Cortex of kidney (tissue), 1 donor: ENCODE measurements at places on chromosomes 4 and X.

DNA sequence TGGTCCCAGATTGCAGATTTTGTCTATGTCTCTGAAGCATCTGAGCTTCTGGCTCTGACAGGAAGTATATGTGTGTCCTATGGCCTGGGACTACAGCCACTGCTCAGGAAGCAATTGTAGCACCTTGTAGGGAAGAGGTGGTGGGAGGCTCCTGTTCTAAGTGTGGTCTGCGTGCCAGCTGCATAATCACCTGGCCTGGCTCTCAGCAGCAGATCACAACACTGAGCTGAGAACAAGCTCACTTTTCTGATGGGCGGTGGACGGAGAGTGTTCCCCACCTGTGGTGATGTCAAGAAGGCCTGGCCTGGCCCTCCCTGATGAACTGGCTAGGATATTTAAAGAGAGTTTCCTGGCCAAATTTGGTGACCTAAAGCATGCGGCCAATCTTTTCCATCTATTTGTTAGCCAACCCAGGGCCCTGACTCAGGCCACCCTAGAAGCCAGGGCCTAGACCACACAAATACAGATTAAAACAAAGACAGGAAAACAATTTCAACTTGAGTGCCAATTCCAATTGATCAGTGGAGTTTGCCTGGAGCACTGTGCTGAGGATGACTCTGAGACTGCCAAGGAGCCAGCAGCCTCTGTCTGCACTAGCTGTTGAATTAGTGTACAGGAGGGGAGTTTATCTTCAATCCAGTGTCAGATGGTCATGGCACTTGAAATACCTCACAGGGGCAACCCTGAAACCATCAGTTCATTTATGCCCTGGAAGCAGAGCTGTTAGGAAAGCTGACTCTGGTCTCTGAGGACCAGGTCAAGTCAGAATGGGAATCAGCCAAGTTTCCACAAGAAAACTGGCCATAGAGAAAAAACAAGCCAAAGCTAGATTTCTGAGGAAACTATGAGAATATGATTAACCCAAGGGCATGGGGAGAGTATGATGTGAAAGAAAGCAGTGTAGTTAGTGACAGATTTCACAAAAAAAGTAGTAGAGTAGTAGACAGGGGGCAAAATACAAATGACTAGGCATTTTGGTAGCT is 47.4 kb downstream of the PRDM5 start:
- DNase-seq = no peak

DNA sequence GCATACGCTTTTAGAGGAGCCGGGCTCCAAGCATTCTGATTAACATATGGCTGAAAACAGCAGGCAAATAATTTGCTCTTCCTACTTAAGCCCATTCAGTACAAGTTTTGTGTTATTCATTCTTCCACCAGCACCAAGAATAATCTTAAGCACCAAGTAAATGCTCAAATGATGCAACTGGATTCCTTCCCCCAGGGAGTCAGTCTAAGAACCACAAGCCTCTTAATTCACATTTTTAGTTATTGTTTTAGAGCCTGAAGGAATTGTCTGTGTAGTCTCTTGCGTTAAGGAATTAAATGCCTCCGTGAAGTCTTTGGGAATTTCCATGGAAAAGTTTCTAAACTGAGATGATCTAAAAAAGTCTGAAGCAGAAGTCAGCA is 61.5 kb upstream of the MAGEB2 start:
- DNase-seq = no peak

GRCh38 chr4:153204247-153204671 is at the start of gene TRIM2:
Gene TRIM2, plus strand, starts transcription at chr4:153204443. Its CDS starts 88 bp downstream, at chr4:153204531.
- DNase-seq = no peak

- no peak for DNase-seq
Observed at GRCh38 chr4:173763389-173763788, 233.4 kb upstream of the HAND2 start.

DNA sequence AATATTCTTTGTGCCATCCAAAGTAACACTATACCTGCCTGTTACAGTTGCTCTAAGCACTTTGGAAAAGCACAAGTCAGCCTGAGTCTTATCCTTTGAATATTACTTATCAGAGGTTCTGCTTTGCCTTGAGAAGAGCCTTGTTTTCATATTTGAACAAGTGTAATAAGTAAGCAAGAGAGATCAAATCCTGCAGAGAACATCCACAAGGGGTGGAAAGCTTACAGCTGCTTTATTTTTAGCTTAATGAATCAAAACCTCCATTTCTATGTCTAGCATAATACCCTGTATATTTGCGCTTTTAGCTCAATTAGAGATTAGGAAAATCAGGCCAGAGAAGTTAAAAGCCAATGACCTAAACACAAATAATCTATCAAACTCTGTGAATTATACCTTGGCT is 139.8 kb downstream of the CDS1 start:
- DNase-seq = no peak

DNA sequence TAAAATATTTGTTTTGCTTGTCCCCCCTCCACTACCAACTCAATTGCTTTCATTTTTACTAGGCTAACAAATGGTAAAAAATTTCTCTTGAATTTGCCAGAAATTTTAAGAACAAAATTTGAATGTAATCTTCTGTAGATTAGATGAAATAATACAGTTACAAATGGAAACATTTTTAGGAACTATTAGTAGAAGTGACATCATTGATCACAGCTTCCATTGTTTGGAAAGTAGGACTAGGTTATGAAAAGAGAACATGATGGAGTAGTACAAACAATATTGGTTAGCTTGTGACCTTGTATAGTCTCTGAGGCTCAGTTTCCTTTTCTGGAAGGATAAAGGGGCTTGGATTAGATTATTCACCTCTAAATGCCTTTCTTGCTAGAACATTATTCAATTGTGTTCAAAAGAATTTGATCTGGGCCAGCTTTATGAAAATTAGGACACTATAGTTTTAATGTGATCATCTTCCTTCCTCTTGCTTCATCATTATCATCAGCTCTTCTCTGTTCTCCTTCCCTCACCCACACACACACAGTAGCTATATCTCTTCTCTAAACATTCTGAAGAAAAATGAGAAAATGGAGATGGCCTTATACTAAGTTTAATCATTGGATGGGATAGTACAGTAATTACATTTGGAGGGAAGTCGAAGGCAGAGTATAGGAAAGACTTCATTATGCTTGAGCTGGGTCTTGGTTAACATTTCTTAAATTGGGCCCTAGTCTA is 9.9 kb downstream of the MTMR1 start:
- no peak for DNase-seq

- DNase-seq = no peak
Observed at GRCh38 chr4:148034813-148035212, 302.9 kb downstream of the ARHGAP10 start.

GRCh38 chr4:2362266-2363055 is 56.0 kb downstream of the ZFYVE28 start:
- DNase-seq = no peak

DNA sequence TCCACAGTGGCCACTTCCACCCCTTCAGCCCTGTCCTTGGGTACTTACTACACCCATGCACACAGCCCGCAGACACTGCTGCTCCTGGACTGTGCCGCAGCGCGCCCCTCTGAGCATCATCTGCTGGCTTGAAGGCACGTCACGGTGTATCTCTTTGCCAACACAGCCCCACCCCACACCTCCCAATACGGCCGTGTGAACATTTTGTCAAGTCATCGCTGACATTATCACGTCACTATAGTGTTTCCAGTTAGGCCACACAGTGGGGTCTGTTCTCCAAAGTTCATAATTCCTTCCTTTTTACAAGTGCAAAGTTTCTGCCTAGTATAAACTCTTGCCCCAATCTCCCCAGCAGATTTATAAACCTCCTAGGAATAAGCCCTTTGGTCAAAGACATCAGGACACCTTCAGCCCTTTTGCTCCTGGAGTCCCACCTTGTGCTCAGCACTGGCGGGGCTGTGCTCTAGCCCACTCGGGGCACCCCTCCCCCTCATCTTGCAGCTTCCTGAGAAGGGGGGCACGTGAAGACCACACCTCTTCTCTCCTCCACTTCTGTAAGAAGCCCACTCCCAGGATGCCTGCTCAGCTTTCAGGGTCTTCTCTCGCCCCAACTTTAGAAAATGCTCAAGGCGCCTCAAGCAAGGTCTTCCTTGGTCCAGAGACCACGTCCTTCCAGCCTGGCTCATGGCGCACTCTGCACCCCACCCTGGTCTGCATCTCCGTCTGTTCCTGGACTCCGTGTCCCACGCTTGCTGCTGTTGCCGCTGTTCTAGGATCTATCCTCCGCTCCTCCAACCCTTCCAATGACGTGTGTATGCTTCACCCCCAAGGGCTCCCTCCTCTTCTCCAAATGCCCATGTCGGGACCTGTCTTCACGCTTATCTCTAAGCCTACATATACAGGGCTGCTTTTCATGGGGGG is 7.2 kb downstream of the FAM53A start:
- DNase-seq = no peak

- no peak for DNase-seq
Observed at GRCh38 chrX:130145123-130145522, 20.5 kb downstream of the AIFM1 start.

GRCh38 chr4:56425518-56425917 is 9.9 kb downstream of the PPAT start:
- no peak for DNase-seq

GRCh38 chr4:123577225-123577906 is 180.8 kb downstream of the SPRY1 start:
- DNase-seq = no peak

DNA sequence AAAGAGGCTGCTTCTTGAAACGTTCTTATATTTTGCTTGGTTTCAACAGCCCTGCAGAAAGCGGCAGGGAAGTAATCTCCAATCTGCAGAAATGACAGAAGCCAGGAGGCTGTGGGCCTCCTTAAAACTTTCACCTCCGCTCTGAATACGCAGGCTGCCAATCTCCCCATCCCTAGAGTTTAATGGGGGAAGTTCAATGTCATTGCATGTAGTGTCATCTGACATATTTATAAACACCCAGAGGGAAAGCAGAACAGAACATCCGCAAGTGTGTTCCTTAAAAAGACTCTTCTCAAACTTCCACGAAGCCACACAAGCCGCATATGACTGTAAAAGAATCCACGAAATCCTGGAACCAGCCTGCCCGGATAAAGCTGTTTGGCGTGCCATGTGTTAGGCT is 148.8 kb upstream of the TBL1X start:
- DNase-seq = no peak

DNA sequence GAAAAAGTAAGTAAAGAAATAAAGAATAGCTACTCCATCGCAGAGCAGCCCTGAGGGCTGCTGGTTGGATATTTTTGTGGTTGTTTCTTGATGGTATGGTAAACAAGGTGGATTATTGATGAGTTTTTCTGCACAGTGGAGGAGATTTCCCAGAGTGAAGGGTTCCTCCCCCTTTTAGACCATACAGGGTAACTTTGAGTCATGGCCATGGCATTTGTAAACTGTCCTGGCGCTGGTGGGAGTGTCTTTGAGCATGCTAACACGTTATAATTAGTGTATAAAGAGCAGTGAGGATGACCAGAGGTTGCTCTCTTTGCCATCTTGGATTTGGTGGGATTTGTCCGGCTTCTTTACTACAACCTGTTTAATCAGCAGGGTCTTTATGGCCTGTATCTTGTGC is 128.2 kb downstream of the ASMT start:
- no peak for DNase-seq

DNA sequence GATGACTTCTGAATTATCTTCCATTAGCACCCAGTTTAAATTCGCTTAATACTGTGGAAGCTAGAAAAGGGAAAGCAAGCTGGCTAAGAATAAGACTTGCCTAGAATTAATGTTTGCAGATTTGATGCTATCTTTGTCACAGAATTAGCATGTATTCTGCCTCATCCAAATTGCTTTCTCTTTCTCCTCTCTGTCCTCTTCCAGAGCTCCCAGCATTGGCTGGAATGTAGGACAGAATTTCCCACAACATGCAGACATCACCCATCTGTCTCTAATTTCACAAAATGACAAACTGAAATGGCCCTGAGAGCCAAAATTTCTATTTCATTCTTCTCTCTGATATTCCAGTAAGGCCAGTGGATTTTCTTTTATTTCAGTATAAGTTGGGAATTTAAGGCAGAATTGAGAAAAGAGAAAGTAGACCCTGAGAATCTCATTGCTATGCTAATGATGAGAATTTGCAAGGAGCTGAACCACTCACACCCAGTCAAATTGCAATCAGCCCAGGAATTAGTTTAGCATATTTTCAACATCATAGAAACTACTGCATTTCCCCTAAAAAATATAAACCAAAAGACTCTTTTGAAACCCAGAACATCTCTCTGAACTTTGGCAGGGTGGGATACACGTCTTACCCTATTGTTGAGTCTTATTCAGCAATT is 188.8 kb downstream of the RCHY1 start:
- DNase-seq = no peak

GRCh38 chr4:109179061-109179460 is 123.4 kb downstream of the COL25A1 start:
- DNase-seq = no peak

- no peak for DNase-seq
Observed at GRCh38 chr4:80017125-80017854, 55.7 kb downstream of the ANTXR2 start.
